ENCODE measurements at places on chromosomes 1 and 21.

DNA sequence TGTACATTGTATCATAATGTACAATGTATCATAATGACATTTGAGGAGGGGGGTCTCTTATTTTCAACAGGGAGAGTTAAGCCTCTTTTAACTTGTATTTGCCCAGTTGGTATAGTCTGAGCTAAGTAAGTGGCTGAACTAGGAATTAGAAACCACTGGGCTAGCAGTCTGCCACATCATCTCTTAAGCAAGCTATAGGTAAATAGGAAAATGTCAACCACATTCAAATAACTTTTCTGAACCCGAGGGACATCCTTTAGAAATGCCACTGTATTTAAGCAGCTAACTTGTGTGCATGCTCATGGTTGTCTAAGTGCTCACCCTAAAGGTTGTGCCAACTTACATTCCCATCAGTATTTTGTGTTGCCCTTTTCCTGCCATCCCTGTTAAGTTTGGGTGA is 35.5 kb upstream of the ASB17 start:
- no peak for DNase-seq

DNA sequence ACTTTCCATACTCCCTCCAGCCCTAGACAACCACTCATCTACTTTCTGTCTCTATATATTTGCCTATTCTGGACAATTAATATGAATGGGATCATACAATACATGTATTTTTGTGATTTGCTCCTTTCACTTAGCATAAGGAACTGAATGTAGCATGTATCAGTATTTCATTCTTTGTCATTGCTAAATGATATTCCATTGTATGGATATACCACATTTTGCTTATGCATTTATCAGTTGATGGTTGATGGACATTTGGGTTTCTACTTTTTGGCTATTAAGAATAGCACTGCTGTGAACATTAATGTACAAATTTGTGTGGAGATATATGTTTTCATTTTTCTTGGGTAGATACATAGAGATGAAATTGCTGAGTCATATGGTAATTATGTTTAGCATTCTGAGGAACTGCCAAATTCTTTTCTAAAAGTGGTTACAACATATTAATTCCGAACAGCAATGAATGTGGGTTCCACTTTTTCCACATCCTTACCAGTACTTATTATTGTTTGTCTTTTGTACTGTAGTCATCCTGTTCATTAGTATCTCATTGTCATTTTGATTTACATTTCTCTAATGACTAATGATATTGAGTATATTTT is 121.0 kb downstream of the LRRC40 start:
- DNase-seq = peak; percentile 45

DNA sequence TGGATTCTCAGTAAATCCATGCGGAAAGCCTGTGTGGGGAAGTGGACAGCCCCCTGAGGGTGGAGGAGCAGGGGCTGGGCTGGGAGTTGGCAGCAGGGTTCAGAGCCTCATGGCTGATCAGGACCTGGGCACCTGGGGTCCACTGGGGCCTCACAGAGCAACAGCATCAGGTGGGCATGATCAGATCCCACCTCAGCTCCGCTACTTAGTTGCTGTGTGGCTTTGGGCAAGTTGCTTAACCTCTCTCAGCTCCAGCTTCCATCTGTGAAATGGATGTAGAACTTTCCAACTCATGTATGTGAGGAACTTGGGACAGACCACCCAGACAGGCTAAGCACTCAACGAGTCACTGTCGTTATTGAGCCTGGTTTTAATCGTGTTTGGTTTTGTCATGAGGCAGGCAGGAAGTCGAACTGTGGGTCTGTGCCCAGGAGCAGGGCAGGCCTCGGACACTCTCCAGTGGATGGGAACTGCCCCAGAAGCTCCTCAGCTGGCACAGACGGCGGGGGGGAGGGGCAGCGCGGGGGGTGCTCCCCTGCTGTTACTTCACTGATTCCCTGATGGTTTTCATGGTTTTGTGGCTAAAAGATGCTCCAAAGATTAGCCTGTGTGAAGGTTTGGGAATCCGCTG is 155.8 kb upstream of the TMEM51 start:
- no peak for DNase-seq

- no peak for DNase-seq
Observed at GRCh38 chr1:183648042-183648441, 5.1 kb downstream of the APOBEC4 start.

DNA sequence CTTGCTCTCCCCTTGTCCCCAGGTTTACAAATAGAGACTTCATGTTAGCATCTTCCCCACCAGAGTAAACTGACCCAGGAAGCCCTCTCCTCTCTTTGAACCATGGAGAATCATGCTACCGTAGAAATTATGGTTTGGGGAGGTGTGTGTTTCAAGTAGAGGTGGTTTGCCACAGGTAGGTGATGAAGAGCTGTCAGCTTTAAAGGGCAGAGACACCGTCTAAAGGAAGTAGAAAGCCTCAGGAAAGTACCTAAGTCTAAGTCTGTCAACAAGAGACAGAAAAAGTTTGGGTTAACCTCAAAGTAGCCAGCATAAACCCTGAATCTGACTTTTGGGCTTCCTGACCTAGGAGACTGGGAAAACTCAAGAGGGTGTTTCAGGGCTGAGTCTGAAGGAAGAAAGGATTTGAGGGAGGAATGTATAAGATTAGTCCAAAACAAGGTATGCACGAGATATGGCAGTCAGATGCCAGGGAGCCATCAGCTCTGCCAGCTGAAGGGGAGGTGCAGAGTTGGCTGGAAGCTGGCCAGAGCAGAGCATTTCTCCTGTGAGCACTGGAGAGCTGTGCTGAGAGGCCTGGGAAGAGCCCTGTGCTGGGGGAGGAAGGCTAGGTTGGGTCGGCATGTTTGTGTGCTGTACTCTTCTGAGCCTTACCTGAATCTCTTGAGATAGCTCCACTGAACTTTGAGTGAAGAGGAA is 14.3 kb downstream of the ADAMTSL4 start:
- DNase-seq = peak; percentile 69

GRCh38 chr1:160672789-160673695 is 26.2 kb upstream of the SLAMF1 start:
- DNase-seq = no peak

GRCh38 chr1:29810121-29811120 is 574.1 kb downstream of the PTPRU start:
- DNase-seq = no peak

DNA sequence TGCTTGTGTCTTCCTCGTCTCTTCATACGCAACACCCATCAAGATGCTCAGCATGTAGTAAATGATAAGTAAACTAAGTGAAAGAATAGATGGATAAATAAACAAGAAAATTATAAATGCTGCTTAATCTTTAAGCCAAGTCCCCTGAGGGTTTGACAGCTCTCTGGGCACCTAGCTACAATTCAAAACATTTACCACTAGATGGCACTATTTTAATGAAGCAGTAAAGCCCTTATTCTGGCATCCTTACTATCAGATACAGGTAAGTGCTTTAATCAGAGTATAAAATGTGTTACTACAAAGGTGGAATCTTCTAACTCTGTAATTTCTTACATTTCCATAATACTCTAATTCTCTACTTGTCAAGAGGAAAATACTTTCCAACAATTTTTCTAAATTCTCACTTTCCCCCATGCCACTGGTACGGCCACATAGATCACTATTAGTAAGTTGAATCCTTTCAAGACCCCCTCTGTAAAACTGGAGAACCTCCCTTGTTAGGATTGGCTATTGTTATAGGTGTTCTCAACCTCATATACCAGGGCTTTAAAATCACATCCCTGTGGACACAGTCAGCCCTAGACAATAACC is 137.8 kb downstream of the BARHL2 start:
- DNase-seq = peak; percentile 61

GRCh38 chr1:247517795-247518612 is 18.2 kb downstream of the OR2C3 start:
- peak; percentile 1 for DNase-seq

GRCh38 chr21:46152927-46153246 is 2.5 kb downstream of the FTCD start:
- no peak for DNase-seq

DNA sequence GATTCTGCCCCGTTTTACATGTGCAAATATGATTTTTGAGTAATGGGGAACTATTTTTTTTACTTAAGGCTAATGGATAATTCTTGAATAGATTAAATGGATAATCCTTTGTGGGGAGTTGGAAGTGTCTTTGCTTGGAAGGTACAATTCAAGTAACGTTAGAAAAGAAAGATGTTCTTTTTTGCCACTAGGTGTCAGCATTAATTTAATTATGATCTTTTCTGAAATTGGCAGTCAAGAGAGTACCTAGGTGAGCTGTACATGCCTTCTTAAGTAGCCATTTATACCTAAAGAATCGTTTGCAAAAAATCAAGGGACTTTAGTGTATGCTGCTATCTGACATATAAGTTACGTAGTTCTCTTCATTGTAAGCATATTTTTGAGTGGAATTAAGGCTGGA is 2.2 kb downstream of the FBXO28 start:
- DNase-seq = peak; percentile 72

GRCh38 chr21:31283025-31283424 is 61.0 kb downstream of the TIAM1 start:
- DNase-seq = no peak

GRCh38 chr1:207223162-207223561 is 98.3 kb upstream of the CD55 start:
- no peak for DNase-seq

- no peak for DNase-seq
Observed at GRCh38 chr1:96481409-96481808, 240.2 kb upstream of the PTBP2 start.

DNA sequence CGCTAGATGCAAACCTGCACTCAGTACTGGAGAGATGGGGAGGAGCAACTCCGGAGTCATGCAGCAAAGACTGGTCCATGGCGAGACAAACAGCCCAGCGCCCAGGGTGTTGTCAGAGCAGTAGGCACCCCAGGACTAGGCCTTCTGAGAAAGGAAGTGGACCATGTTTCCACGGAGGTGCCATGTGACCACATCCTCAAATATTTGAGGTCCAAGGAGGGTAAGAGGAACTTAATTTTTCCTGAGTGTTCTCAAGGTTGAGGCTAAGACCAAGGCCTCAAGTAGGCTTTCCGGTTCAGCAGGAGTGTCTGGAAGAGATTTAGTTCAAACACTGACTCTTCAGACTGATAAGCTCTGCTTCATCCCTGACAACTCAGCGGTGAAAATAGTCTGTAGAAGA is 186.2 kb downstream of the RHOU start:
- DNase-seq = no peak

DNA sequence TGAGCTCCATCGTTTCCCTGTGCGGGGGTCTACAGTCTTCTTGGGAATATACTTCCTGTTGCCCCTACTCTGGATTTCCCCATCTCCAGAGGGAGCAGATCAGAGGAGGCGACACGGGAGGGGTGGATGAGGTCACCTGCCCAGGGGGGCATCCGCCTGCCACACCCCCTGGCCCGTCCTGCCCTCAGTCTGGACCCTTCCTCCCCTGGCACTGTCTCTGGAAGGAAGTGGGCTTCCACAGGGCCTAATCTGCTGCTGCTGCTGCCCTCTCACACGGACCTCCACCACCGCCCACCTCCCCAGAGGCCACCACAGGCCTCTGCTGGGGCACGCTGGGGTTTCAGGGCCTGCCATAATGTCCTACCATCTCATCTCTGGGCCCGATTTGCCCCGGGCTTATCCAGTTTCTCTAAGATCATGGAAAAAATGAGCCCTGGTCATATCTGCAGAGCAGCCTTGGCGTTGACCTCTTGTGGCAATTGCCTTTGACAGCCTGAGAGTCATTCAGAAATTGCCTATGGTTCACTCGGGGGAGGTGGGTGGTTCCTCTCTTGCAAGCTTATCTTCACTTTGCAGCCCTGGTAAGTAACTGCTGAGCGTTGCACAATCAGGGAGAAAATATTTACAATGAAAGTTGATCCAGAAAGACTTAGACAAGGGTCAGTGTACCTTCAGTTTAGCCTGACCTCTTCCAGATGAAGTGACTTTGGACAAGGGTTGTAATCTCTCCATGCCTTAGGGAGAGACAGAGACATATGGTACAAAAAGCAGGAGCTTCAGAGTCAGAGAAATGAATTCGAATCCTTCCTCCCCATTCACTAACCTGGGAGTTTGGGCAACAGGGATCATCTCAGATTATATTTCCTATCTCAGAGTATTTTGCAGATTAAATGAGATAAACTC is 252.4 kb downstream of the TOMM20 start:
- DNase-seq = peak; percentile 74

- peak; percentile 50 for DNase-seq
Observed at GRCh38 chr1:15803380-15803779, 4.1 kb downstream of the UQCRHL start.

- DNase-seq = no peak
Observed at GRCh38 chr1:170568197-170568596, 36.2 kb downstream of the GORAB start.

DNA sequence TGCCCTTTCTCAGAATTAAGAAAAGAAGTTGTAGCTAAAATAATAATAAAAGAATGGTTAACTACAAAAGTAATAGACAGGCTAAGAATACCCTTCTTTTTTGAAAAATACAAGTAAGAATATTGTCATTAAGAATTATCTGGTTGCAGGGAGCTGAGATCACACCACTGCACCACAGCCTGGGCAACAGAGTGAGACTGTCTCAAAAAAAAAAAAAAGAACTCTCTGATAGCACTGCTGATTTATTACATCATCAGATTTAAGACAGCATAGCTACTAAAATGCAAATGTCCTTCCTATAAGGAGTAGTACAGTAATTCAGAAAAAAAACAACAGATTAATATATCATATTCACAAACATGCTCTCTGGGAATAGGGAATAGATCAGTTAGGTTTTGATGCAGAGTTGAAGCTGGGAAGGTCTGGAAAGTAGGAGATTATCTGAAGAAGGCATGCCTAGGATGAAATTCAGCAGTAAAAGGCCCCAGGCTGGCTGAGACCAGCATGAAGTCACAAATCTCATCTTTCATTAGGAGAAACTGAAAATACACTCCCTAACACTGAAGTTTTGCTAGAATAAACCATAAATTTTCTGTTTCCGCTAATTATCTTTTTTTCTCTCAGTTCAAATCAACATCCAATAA is 30.7 kb upstream of the ANGPTL1 start:
- no peak for DNase-seq

DNA sequence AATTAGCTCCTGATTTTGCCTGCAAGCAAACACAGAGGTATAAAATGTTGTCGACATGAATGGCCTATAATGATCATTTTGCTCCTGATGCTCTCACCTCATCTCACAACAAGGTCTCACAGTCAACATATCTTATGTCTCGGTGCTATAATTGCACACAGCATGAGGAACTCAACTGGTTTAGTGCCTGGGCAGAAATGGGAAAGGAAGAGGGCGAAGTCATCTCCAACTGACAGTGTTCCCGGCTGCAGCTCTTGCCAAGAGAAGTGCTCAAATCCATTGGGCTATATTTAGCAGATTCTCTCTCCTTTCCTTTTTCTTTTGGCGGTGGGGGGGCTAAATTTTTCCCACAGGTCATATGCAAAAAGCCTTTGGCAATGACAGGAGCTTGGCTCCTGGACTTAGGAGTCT is 53.0 kb downstream of the SLC45A1 start:
- peak; percentile 32 for DNase-seq

- DNase-seq = peak; percentile 85
Observed at GRCh38 chr1:159879977-159880376, 17.5 kb upstream of the VSIG8 start.

DNA sequence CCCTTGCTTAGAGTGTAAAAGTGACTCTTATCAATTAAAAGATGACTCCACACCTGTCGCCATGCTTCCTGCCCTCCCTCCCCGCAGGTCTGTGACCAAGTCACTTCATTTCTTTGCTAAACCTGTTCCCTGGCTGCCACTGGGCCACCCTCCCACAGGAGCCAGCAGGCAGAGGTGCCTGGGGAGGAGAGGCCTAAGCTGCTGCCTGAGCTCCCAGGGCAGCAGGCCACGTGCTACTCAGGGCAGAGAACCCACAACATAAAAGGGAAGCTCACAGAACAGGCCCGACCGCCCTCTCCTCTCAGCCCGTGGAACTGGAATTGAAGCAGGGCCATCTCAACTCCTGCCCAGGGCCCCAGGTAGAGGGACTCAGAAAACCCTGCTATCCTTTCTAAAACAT is 4.9 kb downstream of the C1orf198 start:
- no peak for DNase-seq

GRCh38 chr1:35477870-35478269 is 79.3 kb downstream of the KIAA0319L start:
- DNase-seq = no peak

Measured in fibroblast of pulmonary artery (primary cell).